Gastrocnemius medialis (tissue), 4 donors: ENCODE measurements at places on chromosomes 1 and 21.

- H3K27me3 ChIP-seq = no peaks in the 10 kb centered on the region
- peak; percentile 67 for DNase-seq
- H3K27ac ChIP-seq = peak overlapping the region; percentile 99
Observed at GRCh38 chr1:109482791-109483671, 674 bp upstream of the ATXN7L2 start.

DNA sequence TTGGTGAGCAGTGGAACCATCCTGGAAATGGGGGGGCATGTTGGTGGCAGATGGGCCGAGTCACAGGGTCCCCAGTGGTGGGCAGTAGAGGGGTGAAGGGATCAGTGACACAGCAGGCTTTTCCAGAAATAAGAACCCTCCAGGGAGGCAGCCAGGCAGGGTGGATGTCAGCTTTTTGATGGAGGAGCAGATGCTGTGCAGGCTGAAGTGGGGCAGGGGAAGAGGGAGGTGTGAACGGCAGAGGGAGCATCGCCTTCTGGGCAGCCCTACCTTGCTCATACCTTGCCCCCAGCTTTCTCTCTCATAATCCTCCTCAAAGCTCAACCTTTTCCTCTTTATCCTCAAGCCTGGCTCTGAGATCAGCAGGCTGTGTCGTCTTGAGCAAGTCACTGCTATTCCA is 131.8 kb upstream of the IPO9 start:
- H3K36me3 ChIP-seq = no peaks in the 10 kb centered on the region
- no peaks in the 10 kb centered on the region for H3K27me3 ChIP-seq
- no peak overlapping the region for H3K27ac ChIP-seq

- H3K27ac ChIP-seq = no peak overlapping the region
- H3K27me3 ChIP-seq = no peaks in the 10 kb centered on the region
- H3K4me1 ChIP-seq = no peaks in the 10 kb centered on the region
- H3K36me3 ChIP-seq = no peaks in the 10 kb centered on the region
Observed at GRCh38 chr1:81327743-81328142, 473.0 kb upstream of the ADGRL2 start.

- no peaks in the 10 kb centered on the region for H3K36me3 ChIP-seq
- DNase-seq = no peak
- H3K27ac ChIP-seq = peak overlapping the region; percentile 25
- peaks cover 29% of the 10 kb centered on the region for H3K4me1 ChIP-seq
Observed at GRCh38 chr1:21280011-21280471, 10.2 kb downstream of the ECE1 start.

DNA sequence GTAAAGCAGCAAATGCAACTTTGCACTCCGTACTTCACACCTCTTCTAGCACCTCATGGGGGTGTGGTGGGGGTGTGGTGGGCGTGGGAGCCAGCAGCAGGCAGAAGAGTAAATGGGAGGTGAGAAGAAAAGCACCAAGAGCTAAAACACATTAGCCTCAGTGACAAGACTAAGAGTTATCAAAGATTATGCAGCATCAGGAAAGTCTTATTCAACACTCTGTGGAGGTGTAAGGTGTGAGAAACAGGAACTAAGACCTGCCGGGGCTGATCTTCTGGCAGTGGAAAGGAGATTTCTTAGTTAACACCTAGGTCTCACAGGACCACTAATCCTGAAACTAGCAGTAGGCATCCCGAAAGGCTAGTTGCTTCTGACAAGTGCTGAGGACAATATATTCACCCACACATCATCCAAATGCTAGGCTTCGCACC is 9.9 kb downstream of the TGFBR3 start:
- H3K27ac ChIP-seq = no peak overlapping the region
- no peaks in the 10 kb centered on the region for H3K36me3 ChIP-seq
- peaks cover 18% of the 10 kb centered on the region for H3K4me1 ChIP-seq
- H3K4me3 ChIP-seq = peak overlapping the region; percentile 16
- no peak for DNase-seq

DNA sequence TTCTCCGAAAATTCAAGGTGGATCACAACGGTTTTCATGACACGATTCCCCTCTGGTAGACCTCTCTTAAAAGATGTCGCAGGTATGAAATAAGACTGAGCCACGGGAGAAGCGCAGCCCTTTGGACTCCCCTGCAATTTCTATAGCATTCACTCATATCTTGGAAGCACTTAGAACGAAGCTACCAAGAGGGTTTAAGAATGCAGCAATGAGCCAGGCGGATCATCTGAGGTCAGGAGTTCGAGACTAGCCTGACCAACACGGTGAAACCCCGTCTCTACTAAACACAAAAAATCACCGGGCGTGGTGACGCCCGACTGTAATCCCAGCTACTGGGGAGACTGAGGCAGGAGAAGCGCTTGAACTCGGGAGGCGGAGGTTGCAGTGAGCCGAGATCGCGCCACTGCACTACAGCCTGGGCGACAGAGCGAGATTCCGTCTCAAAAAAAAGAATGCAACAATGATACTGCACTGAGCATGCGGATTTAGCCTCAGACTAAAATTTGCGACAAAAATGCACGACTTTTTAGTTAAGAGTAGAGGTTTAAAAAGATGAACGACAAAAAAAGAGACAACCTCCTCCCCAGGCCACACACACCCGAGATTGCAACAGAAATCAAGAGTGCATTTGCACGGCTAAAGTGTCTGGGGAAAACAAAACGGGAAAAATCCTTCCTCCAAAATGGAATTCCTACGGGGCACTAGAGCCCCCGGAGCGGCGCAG is 743 bp downstream of the TOMM20 start:
- peak overlapping the region; percentile 87 for H3K27ac ChIP-seq
- H3K36me3 ChIP-seq = no peaks in the 10 kb centered on the region

DNA sequence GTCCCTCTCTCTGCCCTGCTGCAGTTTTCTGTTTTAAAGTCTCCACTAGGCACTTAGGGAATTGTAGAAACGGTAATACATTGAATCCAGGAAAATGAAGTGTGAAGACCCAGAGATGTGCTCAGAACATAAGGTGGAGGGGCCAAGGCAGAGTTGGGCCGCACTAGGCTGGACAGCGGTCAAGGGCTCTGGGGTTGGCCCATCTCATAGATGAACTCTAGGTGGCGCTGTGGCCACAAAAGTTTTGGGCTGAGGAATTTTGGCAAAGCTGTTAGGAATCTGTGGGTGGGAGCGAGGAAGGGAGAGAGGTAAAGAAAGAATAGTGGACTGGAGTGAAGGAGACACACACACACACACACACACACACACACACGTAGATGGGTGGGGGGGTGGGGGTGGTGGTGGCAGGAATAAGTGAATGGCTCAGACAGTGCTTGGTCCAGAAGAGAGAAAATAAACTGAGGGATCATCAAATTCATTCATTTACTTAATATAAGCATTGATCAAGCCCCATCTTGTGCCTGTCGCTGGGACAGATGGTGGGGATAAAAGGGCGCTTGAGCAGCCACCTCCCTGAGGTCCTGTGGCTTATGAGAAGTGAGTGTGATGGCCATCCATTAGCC is 258.5 kb downstream of the TRABD2B start:
- H3K4me3 ChIP-seq = no peak overlapping the region
- no peaks in the 10 kb centered on the region for H3K4me1 ChIP-seq
- no peaks in the 10 kb centered on the region for H3K27me3 ChIP-seq
- no peak overlapping the region for H3K27ac ChIP-seq
- peak; percentile 23 for DNase-seq

DNA sequence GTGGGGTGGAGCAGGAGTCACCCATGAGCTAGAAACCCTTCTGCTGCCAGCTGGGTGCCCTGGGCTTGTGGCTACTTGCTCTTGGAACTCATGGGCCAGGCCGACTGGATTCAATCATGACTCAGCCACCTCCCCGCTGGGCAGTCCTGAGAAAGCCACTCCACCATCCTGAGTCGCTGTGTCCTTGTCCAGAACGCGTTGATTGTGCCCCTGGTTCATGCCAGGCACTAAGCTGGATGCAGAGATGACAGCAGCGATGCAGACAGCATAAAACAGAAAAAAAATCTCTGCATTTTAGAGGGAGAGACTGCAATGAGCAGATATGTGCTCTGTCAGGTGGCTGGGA is 10.6 kb downstream of the PADI1 start:
- H3K27me3 ChIP-seq = peaks cover 41% of the 10 kb centered on the region
- H3K27ac ChIP-seq = no peak overlapping the region
- H3K36me3 ChIP-seq = no peaks in the 10 kb centered on the region
- no peak for DNase-seq

GRCh38 chr21:17780539-17780938 is 38.6 kb downstream of the C21orf91 start:
- no peaks in the 10 kb centered on the region for H3K4me1 ChIP-seq
- H3K4me3 ChIP-seq = no peak overlapping the region
- H3K36me3 ChIP-seq = no peaks in the 10 kb centered on the region

DNA sequence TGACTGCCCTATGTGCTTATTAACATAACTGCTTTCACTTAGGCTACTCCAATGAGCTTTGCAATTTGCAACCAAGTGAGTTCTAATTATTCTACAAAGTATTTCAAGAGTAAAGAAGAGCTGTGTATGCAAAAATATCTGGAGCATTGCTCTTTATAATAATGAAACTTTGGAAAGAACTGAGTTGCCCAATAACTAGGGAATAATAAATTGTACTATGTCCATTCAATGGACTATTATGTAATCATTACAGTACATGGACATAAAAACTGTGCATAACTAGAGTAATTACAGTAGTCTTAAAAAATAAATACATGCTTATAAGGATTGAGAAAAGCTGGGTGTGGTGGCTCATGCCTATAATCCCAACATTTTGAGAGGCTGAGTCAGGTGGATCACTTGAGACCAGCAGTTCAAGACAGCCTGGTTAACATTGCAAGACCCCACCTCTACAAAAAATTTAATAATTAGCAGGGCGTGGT is 70.3 kb upstream of the JAK1 start:
- no peaks in the 10 kb centered on the region for H3K27me3 ChIP-seq
- no peak overlapping the region for H3K27ac ChIP-seq

GRCh38 chr1:204932573-204932909 is 61.9 kb downstream of the NFASC start:
- no peaks in the 10 kb centered on the region for H3K36me3 ChIP-seq
- no peak overlapping the region for H3K4me3 ChIP-seq
- H3K27me3 ChIP-seq = no peaks in the 10 kb centered on the region
- H3K27ac ChIP-seq = no peak overlapping the region
- H3K4me1 ChIP-seq = no peaks in the 10 kb centered on the region
